ENCODE measurements at places on chromosomes 4 and X. TPM values are rescaled to one million over a fixed set of nuclear protein-coding genes. Genes with fewer than 3 reads are reported as not detected.

GRCh38 chr4:140675599-140676231 is 80.5 kb downstream of the TBC1D9 start:
- H3K27ac ChIP-seq: no peak overlapping the region
- H3K27me3 ChIP-seq: no peaks in the 10 kb centered on the region
- no peak overlapping the region for H3K4me3 ChIP-seq
- H3K36me3 ChIP-seq: no peaks in the 10 kb centered on the region
- no peaks in the 10 kb centered on the region for H3K4me1 ChIP-seq

- H3K36me3 ChIP-seq: no peaks in the 10 kb centered on the region
- H3K27me3 ChIP-seq: no peaks in the 10 kb centered on the region
- H3K4me3 ChIP-seq: no peak overlapping the region
Observed at GRCh38 chrX:22699581-22700091, 300.1 kb upstream of the DDX53 start.

DNA sequence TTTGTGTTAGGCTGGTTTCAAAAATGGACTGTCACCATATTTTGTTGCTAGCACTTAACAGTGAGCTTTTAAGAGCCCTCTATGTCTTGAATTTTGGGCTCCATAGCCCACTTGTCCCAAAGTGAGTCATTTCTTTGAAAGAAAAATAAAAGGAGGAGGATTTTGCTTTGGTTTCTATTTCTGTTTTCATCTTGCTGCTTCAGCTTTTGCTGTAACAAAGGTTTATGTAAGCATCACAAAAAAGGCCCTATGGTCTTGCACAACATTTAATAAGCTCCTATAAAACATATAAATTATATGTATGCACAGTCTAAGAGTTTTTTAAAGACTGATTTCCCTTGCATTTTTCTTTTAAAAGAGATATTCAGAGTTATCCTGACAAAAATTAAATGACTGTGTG is 105.2 kb downstream of the PHOX2B start:
- peaks cover 13% of the 10 kb centered on the region for H3K27me3 ChIP-seq
- H3K4me1 ChIP-seq: no peaks in the 10 kb centered on the region
- no peak for DNase-seq
- H3K36me3 ChIP-seq: no peaks in the 10 kb centered on the region

- no peak overlapping the region for H3K4me3 ChIP-seq
- no peak for DNase-seq
- peaks cover 8% of the 10 kb centered on the region for H3K4me1 ChIP-seq
- H3K36me3 ChIP-seq: peaks cover 4% of the 10 kb centered on the region
- no peaks in the 10 kb centered on the region for H3K27me3 ChIP-seq
Observed at GRCh38 chr4:151292038-151292437, 15.1 kb downstream of the PRSS48 start.

GRCh38 chrX:46912603-46913491 is 626 bp downstream of the JADE3 start:
- H3K27me3 ChIP-seq: no peaks in the 10 kb centered on the region
- DNase-seq: no peak
- no peak overlapping the region for H3K27ac ChIP-seq
- H3K36me3 ChIP-seq: no peaks in the 10 kb centered on the region

GRCh38 chr4:76545226-76545884 is 110.3 kb downstream of the SHROOM3 start:
- no peaks in the 10 kb centered on the region for H3K36me3 ChIP-seq
- no peak for DNase-seq
- H3K27ac ChIP-seq: no peak overlapping the region
- no peak overlapping the region for H3K4me3 ChIP-seq
- peaks cover 11% of the 10 kb centered on the region for H3K4me1 ChIP-seq

The TRIM75 gene
- not detected for polyA plus RNA-seq

The PPP2R2C gene
- 20.2 TPM for polyA plus RNA-seq

The SOD3 gene
- polyA plus RNA-seq: not detected
